Hematopoietic multipotent progenitor cell treated with erythropoietin and hydrocortisone succinate and interleukin-3 and kit ligand, for 6 days (in vitro differentiated cells): ENCODE measurements at places on chromosomes 11 and 22.

DNA sequence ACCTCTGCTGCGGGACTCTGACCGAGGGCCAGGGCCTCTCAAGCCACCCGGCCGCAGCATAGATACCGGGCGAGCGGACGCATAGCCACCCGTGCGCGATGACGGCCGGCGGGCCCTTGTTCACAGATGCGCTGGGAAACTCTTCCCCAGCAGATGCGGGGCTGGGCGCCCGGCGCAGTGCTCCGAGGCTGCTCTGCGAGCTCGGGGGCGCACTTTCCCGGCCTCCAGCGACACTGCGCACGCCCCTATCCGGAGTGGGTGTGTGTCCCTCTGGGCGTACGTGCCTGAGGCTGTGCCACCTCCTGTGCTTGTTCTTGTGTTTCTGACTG is 104.7 kb upstream of the E2F8 start:
- DNase-seq, result peak; percentile 6

DNA sequence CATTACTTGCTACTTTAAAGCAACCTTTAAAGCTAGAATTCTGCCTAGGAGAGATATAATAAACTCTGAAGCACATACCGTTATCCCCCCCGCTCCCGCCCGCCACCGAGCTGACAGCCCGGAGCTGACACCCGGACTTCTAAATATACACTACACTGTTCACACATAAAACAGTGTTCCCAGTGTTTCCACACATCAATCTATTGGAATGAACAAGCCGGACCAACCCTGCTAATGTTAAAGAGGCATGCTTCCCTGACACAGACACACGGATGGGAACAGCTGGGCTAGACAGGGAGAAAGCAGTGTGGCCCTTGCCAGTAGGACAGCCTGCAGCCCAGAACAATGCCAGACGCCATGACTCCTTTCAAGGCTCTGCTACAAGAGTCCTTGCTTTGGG is 108.4 kb upstream of the CSNK2A3 start:
- no peak for DNase-seq

DNA sequence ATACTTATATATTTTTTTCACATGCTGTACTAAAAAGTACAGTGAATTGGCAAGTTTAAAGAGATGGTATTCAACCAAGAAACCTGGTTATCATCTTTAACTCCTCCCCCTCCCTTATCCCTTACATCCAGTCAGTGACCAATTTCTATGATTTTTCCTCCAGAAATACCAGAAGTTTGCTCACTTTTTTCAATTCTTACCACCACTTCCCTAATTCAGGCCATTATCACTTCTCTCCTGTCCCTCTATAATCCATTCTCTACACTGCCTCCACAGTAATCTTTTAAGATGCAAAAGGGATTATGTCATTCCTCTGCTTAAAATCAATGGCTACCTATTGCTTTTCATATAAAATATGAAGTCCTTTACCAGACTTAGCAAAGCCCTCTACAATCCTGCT is 62.8 kb downstream of the CEP57 start:
- DNase-seq, result no peak

DNA sequence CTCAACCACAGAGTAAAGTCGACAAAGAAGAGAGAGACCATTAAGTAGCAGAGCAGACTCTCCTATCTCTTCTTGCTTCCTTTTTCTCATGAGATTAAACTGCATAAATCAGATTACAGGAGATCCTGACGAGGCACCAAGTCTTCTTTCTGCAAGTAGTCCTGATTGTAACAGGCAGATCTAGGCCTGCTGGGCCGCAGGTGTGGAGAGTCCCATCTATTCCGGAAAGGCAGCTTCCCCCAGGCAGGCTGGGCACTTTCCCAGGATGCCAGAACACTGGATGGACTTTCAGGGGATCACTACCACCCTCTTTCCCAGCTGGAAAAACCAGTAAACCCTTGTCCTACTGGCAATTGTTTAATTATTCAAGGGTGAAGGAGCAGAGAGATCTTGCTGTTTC is 173.0 kb upstream of the CADM1 start:
- DNase-seq, result no peak

GRCh38 chr11:19547044-19547443 is 165.6 kb upstream of the NAV2 start:
- no peak for DNase-seq

- DNase-seq, result no peak
Observed at GRCh38 chr11:69425444-69425843, 56.0 kb upstream of the LINC01488 start.

DNA sequence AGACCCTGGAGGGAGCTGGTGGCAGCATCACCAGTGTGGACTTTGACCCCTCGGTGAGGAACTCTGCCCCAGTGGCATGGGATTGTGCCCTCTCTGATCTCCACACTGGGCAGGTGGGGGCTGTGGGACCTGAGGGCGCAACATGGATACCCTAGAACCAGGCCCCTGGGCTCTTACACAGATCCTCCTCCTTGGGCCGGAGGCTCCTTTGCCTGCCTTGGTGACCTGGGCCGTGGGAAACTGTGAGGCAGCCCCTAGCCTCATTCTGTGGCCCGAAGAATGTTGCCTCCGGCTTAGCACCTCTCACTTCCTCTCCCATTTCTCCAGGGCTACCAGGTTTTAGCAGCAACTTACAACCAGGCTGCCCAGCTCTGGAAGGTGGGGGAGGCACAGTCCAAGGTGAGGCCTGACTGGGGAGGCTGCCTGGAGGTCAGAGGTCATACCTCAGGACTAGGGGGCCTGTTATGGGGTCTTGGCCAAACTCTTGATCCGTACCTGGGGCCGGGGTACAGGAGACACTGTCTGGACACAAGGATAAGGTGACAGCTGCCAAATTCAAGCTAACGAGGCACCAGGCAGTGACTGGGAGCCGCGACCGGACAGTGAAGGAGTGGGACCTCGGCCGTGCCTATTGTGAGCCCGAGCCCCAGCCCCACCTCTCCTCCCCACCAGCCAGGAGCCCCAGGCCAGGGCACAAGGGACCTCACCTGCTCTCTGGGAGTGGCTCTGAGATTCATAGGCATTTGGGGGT is 12.2 kb downstream of the ATG16L2 start:
- no peak for DNase-seq

DNA sequence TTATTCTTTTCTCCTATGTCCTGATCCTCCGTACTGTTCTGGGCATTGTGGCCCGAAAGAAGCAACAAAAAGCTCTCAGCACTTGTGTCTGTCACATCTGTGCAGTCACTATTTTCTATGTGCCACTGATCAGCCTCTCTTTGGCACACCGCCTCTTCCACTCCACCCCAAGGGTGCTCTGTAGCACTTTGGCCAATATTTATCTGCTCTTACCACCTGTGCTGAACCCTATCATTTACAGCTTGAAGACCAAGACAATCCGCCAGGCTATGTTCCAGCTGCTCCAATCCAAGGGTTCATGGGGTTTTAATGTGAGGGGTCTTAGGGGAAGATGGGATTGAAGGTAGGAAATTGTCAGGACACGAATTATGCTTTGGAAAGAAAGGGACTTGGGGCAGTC is 843 bp downstream of the OR51T1 start:
- no peak for DNase-seq

- DNase-seq, result no peak
Observed at GRCh38 chr11:12359761-12360160, 17.6 kb upstream of the PARVA start.

DNA sequence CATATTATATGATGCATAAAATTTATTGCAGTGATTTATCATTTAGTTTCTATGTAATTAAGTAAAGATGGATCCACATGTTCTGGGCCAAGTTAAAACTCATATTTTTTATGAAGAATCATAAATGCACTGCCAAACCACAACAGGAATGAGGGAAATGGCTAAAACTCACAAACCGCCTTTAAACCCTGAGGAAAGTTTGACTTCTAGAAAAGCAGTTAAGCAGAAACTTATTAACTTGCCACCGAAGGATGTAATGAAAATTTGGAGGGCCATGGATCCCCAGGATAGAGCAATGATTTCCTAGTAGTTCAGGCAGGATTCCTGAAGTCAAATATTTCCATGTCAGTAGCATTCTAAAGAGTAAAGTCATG is 218.3 kb upstream of the CTSC start:
- DNase-seq, result no peak

GRCh38 chr11:64132191-64132771 is 33.6 kb downstream of the MACROD1 start:
- no peak for DNase-seq

GRCh38 chr11:46290598-46291309 is 13.3 kb downstream of the CREB3L1 start:
- peak; percentile 47 for DNase-seq

DNA sequence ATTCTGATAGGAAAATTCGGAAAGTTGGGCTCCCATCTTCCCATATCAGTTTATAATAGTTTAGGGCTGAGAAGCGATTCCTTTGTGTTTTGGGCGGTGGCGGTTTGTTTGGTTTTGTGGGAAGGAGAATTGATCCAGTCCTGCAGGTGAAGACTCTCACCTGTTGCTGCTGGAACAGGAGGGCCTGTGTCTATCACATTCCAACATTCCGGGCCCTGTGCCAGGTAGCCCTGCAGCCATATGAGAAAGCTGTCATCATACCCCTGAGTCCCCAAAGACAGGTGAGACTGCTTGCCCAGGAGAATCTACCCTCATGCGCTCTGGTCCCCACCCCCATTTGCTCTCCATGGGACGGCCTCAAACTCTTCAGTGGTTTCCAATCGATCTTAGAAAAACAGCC is 62.1 kb downstream of the TRAF6 start:
- no peak for DNase-seq

GRCh38 chr22:36160499-36160942 is at the start of gene APOL3:
Gene APOL3 (minus strand): TSS chr22:36160755. CDS start chr22:36149055, 11,700 bp downstream.
- peak; percentile 49 for DNase-seq

DNA sequence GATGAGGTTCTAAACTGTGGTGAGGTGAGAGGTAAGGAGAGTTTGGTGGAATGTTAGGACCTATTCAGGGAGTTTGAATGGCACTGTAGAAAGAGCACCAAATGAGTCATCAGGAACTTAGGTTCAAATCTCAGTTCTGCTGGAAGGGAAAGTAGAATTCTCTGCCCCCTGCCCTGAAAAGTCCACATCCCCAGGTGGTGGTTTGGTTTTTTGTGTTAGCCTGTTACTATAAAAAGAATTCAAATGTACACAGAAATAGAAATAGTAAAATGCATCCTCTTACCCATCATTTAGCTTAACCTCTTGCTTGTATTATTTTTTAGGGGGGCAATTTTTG is 20.2 kb downstream of the PPFIBP2 start:
- DNase-seq, result no peak

GRCh38 chr11:33615751-33616150 is 84.9 kb downstream of the C11orf91 start:
- no peak for DNase-seq

DNA sequence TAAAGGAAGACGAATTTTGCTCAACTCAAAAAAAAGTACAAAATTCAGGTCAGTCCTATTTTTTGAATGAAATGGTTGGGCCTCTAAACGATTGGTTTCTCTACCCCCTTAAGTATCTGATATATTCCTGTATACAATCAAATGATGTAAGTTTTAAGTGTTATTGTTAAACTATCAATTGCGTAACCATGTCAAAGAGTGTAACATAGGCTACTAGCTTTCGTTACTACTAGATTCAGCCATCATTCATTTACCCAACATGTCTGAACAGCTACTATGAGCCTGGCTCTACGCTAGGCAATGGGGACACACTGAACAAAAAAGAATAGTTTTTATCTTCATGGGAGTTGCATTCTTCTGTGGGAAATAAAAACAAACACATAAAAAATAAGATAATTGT is 3.3 kb downstream of the RAB6A start:
- peak; percentile 38 for DNase-seq

GRCh38 chr22:32623943-32624342 is 149.3 kb downstream of the FBXO7 start:
- no peak for DNase-seq

DNA sequence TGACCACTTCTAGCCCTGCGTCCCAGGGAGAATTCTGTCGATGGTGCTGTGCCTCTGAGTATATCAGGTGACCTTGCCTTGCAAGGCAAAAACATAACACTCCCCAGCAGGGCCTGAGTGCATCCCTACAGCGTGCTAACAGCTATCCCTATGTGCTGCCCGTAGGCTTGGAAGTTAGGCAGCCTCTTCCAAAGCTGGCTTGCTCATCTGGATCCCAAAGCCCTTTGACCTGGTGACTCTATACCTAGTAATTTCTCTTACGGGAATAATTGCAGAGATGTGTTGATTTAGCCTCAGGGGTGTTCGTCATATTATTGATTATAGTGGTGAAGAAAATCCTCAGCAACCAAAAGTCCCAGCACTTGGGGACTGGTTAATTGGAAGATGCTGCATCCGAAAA is 32.6 kb upstream of the CRYBB3 start:
- no peak for DNase-seq

GRCh38 chr11:32164836-32165235 is 74.0 kb downstream of the RCN1 start:
- DNase-seq, result no peak

DNA sequence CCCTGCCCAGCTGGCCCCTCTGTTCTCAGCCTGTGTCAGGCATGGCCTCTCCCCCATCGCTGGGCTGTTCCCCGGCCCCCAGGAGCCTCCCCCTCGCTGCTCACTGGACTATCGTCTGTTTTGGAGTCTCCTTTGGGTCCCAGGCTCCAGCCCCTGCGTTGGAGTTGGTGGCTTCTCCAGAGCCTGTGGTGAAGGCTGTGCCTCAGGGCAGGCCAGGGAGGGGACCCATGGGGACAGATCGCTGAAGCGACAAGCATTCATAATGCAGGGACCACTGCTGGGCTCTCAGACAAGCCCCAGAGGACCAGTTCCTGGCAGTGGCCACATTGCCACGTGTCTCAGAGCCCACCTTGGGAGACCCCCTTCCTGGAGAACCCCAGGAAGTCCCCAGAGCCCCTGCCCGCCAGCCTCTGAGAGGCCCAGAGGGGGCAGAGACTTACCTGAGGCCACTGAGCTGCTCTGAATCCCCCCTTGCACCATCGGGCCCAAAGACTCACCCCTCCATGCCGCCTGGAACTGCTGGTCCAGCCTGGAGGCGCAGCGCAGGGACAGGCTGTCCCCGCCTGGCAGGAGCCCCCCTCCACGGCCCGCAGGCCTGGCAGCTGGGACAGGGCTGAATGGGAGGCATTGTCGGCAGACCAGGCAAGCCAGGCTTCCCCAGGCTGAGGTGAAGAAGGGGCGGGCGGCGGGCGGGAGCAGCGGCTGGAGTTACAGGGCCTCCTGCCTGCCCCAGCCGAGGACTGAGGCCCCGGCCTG is at the start of gene CHADL:
Gene CHADL (minus strand): TSS at position 555 of the 756 bp plus-strand sequence. CDS start 50 bp downstream, at position 505.
- no peak for DNase-seq

DNA sequence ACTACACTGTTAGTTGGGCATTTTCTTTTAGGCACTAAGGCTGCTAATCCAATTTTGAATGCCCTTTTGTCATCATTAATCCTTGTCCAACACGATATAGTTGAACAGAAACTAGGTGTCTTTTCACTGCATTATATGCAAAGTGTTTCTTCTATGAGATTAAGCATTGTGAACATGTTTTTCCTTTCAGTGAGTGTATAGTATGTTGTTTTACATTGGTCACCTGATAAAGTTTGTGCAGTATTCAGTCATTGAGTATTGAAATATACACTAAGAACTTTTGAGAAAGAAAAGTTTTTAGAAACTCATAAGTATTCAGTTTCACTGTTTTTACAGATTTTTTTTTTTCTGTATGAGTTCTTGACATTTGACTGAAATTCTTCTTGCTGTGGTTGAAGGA is 59.0 kb downstream of the ZC3H12C start:
- no peak for DNase-seq

GRCh38 chr11:58919561-58919960 is 19.7 kb upstream of the GLYATL1 start:
- DNase-seq, result no peak
